ENCODE measurements at places on chromosomes 4 and X. TPM values are rescaled to one million over a fixed set of nuclear protein-coding genes. Genes with fewer than 3 reads are reported as not detected.

Gene LDB2
- not detected for total RNA-seq

Gene WDR44
- total RNA-seq, result 10.3 TPM

Gene MAB21L2
- total RNA-seq, result not detected

Gene CDS1
- total RNA-seq, result not detected

Gene TRIM61
- 3.7 TPM for total RNA-seq

Gene MND1
- total RNA-seq, result 18.8 TPM

Gene RAB9B
- total RNA-seq, result 0.17 TPM

Gene AMMECR1
- total RNA-seq, result 12.2 TPM

Gene MAOB
- not detected for total RNA-seq

Gene CORIN
- not detected for total RNA-seq

Gene ERCC6L
- total RNA-seq, result 8.3 TPM

Gene COX7B2
- total RNA-seq, result not detected

Gene FGFBP2
- total RNA-seq, result 2.0 TPM

Measured in activated CD4-positive, alpha-beta T cell treated with anti-CD3 and anti-CD28 coated beads, Interleukin-2, amount 10 ng/mL, durations not matched to agents 24 days and 14 days (primary cell).